ENCODE measurements at places on chromosomes 4 and X.

GRCh38 chrX:46953597-46953996 lies 41.4 kb downstream of the JADE3 start:
- DNase-seq = no peak

GRCh38 chr4:9146967-9147366 lies 23.2 kb upstream of the FAM90A26 start:
- no peak for DNase-seq

DNA sequence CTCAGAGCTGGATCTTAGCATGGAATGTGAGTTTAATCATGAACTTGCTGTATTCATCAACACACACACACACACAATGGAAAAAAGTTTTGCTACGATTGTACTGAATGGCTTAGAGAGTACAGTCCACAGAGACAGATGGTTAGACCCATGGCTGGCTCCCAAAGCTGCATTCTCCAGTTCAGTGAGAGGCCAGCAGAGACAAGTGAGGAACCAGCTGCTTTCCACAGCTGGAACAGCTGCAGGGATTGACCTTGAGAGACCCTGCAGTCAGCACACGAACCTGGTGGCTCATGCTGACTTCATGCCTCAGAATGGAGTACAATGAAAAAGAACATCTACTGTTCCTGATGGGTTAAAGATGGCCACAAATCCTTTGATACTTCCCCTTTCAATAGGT lies 94.5 kb downstream of the DHX15 start:
- no peak for DNase-seq

DNA sequence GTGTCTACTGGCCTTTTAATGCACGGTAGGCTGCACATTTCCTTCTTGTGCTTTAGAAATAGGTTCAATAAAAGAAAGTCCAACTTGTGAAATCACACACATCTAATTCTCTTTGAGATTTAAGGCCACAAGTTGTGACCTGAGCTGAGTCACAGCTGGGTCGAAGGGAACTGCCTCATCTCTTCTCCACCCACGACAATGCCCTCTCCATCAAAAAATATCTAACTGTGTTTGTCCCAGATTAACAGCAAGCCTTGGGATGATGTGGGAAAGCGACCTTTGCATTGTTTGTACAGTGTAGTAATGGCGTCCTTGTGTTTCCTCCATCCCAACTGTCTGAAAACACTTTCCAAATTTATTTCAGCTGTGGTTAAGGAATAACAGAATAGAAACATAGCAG lies 168.9 kb downstream of the AMELX start:
- no peak for DNase-seq

GRCh38 chr4:95124906-95125504 lies 367.2 kb downstream of the BMPR1B start:
- DNase-seq = no peak

DNA sequence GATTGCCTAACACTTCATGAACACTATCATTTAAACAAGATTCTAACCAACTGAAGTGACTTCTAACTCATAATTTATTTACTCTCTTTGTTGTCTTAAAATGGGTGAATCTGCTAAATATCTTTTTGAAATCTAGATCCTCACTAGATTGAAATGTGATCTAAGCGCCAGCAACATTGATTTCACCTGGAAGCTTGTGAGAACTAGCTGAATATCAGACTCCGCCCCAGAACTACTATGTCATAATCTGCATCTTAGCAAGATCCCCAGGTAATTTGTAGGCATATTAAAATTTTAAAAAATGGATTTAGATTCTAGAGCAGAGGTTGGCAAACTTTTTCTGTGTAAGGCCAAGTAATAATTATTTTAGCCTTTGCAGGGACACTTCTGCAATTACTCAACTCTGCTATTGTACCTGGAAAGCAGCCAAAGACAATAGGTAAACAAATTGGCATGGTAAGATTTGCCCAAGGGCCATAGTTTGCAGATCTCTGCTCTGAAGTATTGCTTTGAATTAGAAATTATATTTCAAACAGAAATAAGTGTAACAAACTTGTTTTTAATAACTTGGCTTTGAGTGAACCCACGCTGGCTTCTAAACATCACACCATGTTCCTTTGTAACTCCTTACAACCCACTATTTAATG lies 121.5 kb downstream of the REELD1 start:
- no peak for DNase-seq
